ENCODE measurements at places on chromosomes 5 and 9.
A peak's percentile ranks its signal among the peaks of the same experiment; 100 is the strongest.

DNA sequence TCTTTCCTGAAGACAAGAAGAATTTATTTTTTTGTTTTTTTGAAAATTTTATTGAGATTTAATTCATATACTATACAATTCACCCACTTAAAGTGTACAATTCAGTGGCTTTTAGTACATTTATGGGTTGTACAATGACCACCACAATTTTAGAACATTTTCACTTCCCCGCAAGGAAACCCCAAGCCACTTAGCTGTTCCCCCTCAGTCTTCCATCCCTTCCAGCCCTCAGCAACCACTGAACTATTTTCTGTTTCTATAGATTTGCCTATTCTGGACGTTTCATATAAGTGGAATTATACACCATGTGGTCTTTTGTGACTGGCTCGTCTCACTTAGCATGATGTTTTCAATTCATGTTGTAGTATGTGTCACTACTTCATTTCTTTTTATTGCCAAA is 28.0 kb downstream of the DNAI1 start:
- no peak for DNase-seq

GRCh38 chr9:138049779-138050471 is 172.3 kb downstream of the CACNA1B start:
- DNase-seq, result no peak

- DNase-seq, result no peak
Measured at GRCh38 chr5:114418176-114419066, 56.6 kb downstream of the KCNN2 start.

- DNase-seq, result no peak
Measured at GRCh38 chr5:7015586-7016256, 302.5 kb downstream of the TENT4A start.

DNA sequence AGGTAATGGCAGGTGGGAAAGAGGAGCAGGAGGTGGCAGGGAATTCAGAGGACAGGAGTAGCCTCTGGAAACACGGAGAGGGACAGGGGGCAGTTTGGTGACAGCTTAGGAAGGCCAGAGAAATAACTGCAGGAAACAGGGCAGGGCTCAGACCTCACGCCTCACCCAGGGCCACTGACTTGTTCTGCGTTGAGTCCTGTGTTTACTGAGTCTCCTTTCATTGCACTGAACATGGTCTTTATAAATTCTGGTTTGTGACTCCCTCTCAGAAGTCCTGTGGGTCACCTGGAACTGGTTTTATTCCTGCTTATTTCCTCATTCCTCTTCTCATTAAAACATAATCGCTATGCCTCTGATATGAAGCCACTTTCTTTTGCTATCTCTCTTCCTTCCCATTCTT is 55.2 kb upstream of the ZNF622 start:
- no peak for DNase-seq

GRCh38 chr9:73151653-73152542 is at the start of gene ANXA1:
Gene ANXA1, plus strand, starts transcription at chr9:73151865. Its CDS starts 6,671 bp downstream, at chr9:73158536.
- no peak for DNase-seq

DNA sequence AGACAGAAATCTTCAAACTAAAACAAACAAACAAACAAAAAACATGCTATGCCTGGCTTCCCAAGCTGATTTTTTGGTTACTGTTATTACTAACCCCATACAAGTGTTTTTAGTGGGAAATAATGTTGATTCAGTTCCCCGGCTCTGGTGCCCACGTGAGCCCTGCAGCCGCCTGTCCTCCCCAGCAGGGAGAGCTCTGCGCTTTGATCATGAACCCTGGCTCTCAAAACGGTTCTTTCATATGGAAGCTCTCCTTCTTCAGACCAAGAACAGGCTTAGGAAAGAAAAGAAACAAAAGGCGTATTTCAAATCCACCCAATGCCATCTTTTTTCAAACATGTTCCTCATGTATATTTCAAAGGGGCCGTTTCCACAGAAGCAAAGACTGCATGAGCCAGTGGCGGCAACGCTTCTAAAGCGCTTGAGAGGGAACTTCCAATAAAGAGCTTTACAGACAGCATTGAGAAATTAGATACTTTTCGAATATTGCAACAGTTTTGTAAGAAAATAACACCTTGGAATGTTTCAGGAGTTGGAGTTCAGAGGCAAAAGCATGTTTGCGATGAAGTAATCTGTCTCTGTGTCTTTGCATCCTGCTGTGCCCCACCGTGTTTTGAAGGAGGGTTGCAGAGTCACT is 74.8 kb downstream of the ICE1 start:
- DNase-seq, result peak; percentile 20

DNA sequence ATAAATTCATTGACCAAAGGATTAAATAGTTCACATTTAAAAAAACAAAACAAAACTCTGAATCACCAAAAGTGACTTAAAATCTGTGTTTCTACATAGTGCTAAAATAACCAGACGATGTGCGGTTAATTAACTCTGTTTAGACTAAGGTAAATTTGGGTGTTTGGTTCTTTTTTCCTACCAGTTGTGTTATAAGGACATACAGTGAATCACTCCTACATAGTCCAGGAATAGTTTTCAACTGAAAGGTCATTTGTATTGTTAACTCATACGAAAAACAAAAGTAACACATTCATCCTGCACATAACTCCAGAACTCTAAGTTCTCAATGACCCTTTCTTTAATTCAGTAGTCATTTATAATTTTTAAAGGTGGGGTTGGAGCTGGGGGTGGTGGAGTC is 203.7 kb downstream of the GLIS3 start:
- DNase-seq, result no peak

DNA sequence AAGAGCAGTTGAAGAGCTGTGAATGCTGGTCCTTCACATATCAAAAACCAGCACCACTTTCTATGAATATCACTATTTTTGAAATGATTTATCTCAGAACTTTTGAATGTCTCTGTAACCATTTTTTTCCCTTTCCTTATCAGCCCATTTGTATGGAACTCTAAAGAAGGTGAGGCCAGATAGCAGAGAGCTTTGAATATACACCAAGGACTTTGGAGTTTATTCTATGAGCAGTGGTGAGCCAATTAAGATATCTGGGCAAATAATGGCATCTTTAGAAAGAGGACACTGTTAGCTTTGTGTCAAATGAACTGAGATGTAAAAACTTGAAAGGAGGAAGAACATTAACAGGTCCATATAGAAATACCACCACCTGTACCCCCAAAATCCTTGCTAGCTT is 22.0 kb downstream of the KCTD16 start:
- DNase-seq, result no peak

- DNase-seq, result no peak
Measured at GRCh38 chr5:72281764-72282499, 38.1 kb downstream of the MRPS27 start.

DNA sequence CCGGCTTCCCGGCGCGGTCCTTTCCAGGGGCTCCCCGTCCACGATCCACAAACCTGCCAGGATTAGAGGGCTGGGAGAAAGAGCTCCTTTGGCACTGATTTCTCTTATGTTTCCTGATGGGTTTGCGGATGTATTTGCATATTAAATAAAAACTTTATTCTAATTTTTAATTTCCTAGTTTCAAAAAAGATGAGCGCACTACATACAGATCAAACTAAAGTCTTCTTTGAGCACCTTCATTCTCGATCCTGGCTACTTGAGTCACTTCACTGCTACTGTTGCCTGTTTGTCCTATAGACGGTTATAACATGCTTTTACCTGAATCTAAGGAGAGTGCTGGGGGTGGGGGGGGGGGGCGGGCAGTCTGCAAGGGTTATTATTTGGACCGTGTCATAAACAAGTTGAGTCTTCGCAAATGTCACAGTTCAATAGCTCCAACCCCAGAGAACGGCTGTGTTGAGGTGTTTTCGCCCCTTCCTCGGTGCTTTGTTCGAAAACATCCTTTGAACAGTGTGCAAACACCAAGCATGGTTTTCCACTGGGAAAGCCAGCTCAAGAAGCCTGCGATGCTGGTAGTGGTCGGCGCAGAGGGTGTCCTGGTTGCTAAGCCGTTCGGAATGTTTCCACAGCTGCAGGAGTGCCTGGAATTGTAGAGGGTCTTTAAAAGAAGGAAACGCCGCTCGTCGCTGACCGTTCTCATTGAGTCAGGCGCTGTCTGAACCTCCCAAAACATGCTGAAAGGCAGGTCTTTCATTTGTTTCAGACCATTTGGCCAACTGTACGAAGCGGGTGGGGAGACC is 1.1 kb upstream of the STK10 start:
- DNase-seq, result no peak

DNA sequence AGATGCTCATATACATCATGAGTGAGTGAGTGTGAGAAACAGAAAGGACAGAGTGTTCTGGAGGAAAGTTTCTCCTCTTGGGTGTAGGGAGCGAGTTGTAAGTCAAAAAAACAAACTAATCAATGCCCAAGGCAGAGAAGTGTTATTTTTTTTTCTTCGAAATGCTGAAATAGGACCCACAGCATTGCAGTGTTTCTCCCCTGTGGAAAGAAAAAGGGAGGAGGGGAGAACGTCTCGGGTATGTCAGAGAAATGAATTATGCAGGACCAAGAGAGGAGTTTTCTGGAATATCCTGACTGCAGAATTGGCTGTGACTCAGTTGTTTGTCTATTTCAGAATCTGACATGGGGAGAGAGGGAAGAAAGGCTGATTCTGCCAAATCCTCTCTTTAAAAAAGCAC is 337.9 kb upstream of the RFX3 start:
- no peak for DNase-seq

- peak; percentile 82 for DNase-seq
Measured at GRCh38 chr9:109012876-109013678, at the start of gene CTNNAL1. Gene CTNNAL1, minus strand, starts transcription at chr9:109013499. Its CDS starts 57 bp downstream, at chr9:109013442.

- DNase-seq, result no peak
Measured at GRCh38 chr5:173664154-173664526, 47.7 kb upstream of the BOD1 start.

DNA sequence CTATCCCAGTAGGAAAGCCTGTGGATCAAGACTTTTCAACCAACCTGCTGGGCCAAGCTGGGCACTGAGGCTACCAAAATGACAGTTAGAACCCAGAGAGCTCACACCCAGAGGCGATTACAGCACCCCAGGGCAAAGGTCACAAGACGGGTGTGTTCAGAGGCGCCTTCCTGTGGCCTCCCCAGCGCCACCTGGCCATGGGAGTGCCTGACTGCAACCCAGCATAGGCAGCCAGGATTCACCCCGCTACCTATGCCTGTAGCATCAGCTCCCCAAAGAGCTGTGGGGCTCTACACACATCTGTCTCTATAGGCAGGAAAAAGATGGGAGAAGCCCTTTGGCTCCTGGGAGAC is 33.5 kb downstream of the PDGFRB start:
- DNase-seq, result peak; percentile 17

- DNase-seq, result no peak
Measured at GRCh38 chr5:37859805-37860204, 20.0 kb upstream of the GDNF start.

- peak; percentile 16 for DNase-seq
Measured at GRCh38 chr9:124769549-124770358, 1.4 kb downstream of the NR6A1 start.

- DNase-seq, result no peak
Measured at GRCh38 chr5:96790961-96791504, 16.7 kb downstream of the ERAP1 start.

- no peak for DNase-seq
Measured at GRCh38 chr9:36964791-36965190, 69.3 kb downstream of the PAX5 start.

DNA sequence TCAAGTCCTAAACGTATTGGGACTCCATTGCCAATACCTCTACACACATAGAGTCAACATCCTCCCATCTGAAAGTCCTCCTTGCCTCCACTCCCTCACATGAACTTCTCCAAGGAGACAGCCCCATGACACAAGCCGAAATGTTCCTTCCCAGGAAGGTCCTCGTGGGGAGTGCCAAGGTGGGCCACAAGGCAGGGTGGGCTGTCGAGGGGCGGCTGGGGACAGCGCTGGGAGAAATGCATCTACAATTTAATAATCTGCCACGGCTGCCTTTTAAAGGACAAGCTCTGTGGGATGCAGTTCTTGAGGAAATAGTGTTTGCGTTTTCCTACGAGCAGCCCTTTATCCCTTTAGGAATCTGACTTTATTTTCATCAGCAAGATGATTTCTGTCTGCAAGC is 138.7 kb downstream of the GABBR2 start:
- no peak for DNase-seq

DNA sequence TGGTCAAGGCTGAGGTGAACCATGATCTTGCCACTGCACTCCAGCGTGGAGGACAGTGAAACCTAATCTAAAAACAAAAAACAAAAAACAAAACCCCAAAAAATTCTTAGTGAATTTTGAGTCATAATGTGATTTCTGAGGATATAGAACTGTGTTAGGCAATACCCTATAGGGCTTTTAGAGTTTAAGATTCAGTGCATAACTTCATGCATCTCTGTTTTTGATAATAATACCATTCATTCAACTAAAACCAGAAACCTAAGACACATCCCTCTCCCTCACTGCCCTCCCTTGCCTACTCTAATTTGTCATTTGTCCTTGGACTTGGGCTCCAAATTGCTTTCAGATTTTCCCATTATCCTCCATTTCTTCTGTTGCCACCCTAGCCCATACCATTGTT is 405.7 kb upstream of the EDIL3 start:
- no peak for DNase-seq

GRCh38 chr9:2255128-2255527 is 240.0 kb downstream of the SMARCA2 start:
- DNase-seq, result no peak

GRCh38 chr9:134304690-134305089 is 21.6 kb upstream of the RXRA start:
- DNase-seq, result no peak

- no peak for DNase-seq
Measured at GRCh38 chr9:75937521-75938258, 47.2 kb downstream of the PCSK5 start.

- DNase-seq, result no peak
Measured at GRCh38 chr5:146388386-146388785, 49.7 kb downstream of the POU4F3 start.

DNA sequence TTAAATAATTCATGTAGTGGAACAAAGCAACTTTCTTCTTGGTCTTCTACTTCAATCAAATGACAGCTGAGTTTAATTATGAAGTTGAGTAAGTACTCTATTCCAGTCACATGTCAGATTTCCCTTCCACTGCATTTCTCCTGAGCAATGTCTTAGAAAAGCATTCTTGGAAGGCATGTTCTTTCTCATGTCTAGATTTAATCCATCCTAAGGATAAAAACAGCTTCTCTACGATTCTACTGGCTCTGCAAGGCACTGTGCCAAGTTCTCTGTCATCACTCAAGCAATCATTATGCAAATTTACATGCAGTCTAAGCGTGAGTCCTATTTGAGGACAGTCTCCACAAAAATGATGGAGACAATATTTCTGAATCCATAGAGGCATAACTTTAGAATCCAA is 142.4 kb downstream of the YIPF5 start:
- no peak for DNase-seq

DNA sequence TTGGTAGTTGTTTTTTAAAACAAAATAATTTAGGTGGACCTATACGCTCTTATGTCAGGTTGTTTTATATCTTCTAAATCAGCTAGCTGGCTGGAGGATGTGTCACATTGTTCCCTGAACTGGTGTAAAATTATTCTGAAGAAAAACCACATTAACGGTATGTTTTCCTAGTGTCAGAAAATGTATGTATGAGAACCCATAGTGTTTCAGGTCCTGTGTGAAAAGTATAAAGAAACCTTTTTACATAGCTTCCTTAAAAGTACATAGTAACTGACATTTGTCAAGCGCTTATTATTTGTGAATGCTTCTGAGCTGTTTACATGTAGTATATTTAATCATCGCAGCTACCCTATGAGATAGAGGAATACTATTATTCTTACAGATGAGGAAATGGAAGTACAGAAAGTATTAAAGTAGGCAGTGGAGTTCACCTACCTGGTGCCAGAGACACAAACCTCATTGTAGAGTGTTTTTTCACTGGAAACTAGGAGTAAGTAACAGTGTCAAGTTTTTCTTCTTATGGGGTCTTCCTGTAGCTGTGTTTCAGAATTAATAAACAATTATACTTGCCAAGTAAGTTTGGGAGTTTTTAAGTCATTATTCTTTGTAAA is 10.4 kb upstream of the FAM120AOS start:
- peak; percentile 27 for DNase-seq

All from T-helper 2 cell treated with Interferon-gamma antibody and Interleukin-4, amounts not matched to agents 5 μg/mL and 100 μg/mL, for 36 hours (primary cell).